ENCODE measurements at places on chromosomes 5 and 9.
A peak's percentile ranks its signal among the peaks of the same experiment; 100 is the strongest.

DNA sequence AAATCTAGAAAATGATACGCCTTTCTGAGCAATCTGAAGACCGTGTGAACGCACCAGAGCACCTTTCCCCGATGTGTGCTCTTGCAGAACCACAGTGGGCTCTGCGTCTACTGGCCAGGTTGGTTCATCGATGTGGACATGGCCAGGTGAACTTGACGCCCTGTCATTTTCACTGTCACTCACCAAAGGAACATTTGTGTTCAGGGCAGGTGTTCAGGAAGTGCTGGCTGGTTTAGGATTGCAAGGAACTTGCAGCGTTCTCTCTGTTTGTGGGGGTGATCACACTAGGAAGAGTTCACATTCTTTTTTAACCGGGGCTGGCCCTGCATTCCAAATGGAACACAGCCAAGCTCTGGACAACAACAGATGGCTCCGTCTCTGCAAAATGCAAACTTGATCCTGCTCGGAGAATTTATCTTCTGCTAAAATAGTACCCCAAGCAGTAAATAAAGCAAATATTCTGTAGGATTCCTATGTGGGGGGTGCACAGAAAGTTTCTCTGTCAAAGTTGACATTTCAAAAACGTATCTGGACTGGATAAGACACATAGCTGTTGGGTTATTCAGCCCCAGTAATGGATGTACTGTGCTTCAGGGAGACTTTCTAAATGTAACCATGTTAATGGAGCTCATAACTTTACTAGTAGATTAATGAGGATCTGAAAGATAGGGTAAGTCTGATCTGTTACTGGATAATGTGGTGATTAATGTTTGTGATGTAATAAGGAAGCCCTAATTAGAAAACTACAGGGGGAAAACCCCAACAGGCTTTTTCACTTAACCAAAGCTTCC lies 45.7 kb upstream of the FANCC start:
- H3K27ac ChIP-seq: no peak overlapping the region
- peak overlapping the region; percentile 42 for H3K4me3 ChIP-seq
- peaks cover 37% of the 10 kb centered on the region for H3K27me3 ChIP-seq
- no peaks in the 10 kb centered on the region for H3K36me3 ChIP-seq
- peaks cover 5% of the 10 kb centered on the region for H3K4me1 ChIP-seq

GRCh38 chr9:137295849-137296669 lies 6.0 kb downstream of the NRARP start:
- peaks cover 62% of the 10 kb centered on the region for H3K27me3 ChIP-seq
- H3K4me1 ChIP-seq: peaks cover 65% of the 10 kb centered on the region
- H3K4me3 ChIP-seq: peak overlapping the region; percentile 63

GRCh38 chr5:8641786-8642505 lies 773.0 kb downstream of the MTRR start:
- no peaks in the 10 kb centered on the region for H3K36me3 ChIP-seq
- no peak overlapping the region for H3K27ac ChIP-seq
- H3K27me3 ChIP-seq: no peaks in the 10 kb centered on the region
- H3K4me1 ChIP-seq: no peaks in the 10 kb centered on the region
- no peak for DNase-seq
- H3K4me3 ChIP-seq: no peak overlapping the region

- H3K4me1 ChIP-seq: peaks cover 89% of the 10 kb centered on the region
- H3K4me3 ChIP-seq: no peak overlapping the region
- DNase-seq: no peak
- no peaks in the 10 kb centered on the region for H3K27me3 ChIP-seq
- H3K36me3 ChIP-seq: peaks cover 35% of the 10 kb centered on the region
- peak overlapping the region; percentile 100 for H3K27ac ChIP-seq
These were observed 3.4 kb downstream of the SSNA1 start for GRCh38 chr9:137191691-137192447.

DNA sequence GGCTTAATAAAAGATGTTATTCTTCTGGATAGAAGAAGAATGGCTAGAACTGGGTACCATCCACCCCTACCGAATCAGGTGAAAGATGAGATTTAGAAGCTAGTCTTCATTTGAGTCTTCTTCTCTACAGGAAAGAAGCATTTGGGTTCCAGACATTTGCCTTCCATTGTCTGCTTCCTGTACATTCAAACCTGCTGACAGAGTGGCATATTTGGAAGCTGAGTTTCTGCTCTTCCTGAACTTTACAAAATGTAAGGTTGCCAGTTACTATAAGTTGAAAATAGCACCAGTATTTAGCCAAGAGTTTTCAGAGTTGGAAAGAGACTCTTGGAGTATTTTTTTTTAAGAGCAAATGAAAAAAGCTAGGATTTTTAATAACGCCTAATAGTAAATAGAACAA lies 525.4 kb upstream of the TLE4 start:
- no peak overlapping the region for H3K27ac ChIP-seq
- no peak overlapping the region for H3K4me3 ChIP-seq
- H3K36me3 ChIP-seq: no peaks in the 10 kb centered on the region
- DNase-seq: no peak
- H3K27me3 ChIP-seq: no peaks in the 10 kb centered on the region

GRCh38 chr5:171601266-171601881 lies 181.9 kb downstream of the FGF18 start:
- no peak for DNase-seq
- peaks cover 5% of the 10 kb centered on the region for H3K4me1 ChIP-seq
- no peaks in the 10 kb centered on the region for H3K36me3 ChIP-seq
- no peak overlapping the region for H3K27ac ChIP-seq

DNA sequence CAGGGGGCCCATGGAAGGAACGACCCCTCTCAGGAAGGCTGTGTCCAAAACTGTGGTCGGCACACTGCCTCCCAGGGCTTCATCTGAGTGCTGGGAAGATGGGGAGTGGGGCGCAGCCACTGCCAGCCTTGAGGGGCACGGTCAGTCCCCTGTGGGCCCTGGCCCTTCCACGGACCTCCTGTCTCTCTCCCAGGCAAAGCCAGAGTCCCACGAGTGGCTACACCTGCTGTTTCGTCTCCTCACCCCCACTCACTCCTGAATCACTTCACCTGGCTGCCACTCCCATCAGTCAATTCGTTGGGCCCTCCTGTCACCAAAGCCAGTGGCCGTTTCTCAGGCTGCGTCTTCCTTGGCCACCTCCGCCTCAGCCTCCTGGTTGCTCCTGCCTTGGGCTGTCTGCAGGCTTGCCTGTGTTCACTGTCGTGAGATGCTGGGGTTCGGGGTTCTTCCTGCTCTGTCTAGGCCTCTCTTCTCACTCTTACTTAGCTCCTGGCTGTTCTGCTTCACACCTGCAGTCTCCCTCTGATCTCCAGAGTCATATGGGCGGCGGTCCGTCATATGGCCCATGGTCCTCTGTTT lies 58.8 kb upstream of the RNF130 start:
- no peak for DNase-seq
- no peaks in the 10 kb centered on the region for H3K36me3 ChIP-seq
- H3K27me3 ChIP-seq: peaks cover 36% of the 10 kb centered on the region
- H3K4me1 ChIP-seq: peaks cover 7% of the 10 kb centered on the region

DNA sequence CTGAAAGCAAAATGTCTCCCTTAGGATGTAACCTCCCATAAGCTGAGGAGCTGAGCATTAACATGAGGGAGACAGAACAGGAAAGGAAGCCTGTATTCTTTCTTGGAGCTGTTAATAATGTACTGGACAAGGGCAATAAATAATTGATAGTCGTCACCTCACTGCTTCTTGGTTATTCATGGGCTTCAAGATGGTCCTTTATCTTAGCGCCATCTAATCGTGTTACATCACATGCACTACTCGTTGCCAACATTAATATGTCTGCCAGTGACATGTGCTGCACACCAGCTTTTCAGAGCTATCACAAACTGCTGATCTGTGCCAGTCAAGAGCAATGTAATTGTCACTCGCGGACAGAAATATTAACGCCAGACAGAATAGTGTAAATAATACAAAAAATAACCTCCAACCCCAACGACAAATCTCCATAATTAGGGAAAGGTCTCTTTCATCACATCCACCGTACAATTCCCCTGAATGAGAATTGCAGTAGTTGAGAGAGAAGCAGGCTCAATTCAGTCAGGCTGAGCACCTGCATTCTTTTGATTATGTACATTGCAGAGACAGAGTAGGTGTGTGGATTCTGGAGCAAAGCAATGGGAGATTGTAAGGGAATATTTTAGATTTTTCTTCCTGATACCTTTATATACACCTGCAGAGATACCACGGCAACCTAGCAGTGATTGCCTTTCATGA lies 267.1 kb downstream of the SPATA31D1 start:
- H3K4me3 ChIP-seq: no peak overlapping the region
- H3K27ac ChIP-seq: no peak overlapping the region
- H3K4me1 ChIP-seq: no peaks in the 10 kb centered on the region
- no peaks in the 10 kb centered on the region for H3K36me3 ChIP-seq
- DNase-seq: no peak

DNA sequence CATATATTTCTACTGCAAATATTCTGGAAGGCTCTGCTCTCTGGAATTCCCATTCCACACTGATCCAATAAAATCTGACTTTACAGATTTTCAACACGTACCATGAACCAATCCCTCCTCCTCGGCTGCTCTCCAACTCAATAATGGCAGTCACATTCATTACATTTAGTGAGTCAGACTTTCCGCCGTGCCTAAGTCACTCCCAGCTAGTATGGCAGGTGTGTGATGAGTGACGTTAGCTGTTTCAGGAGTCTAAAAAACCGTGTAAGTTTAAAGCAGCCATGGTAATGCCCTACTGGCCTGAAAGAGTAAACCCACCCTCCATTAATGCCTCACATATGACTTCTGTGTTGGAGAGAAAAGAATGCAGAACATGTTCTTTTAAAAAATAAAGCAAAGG lies 3.3 kb downstream of the FBN2 start:
- H3K27ac ChIP-seq: peak overlapping the region; percentile 51
- H3K4me1 ChIP-seq: peaks cover 38% of the 10 kb centered on the region
- H3K27me3 ChIP-seq: peaks cover 53% of the 10 kb centered on the region
- no peaks in the 10 kb centered on the region for H3K36me3 ChIP-seq

- peak overlapping the region; percentile 98 for H3K27ac ChIP-seq
- H3K36me3 ChIP-seq: no peaks in the 10 kb centered on the region
- peak; percentile 80 for DNase-seq
- no peaks in the 10 kb centered on the region for H3K27me3 ChIP-seq
These were observed 1.3 kb downstream of the ECPAS start for GRCh38 chr9:111482694-111483438.

DNA sequence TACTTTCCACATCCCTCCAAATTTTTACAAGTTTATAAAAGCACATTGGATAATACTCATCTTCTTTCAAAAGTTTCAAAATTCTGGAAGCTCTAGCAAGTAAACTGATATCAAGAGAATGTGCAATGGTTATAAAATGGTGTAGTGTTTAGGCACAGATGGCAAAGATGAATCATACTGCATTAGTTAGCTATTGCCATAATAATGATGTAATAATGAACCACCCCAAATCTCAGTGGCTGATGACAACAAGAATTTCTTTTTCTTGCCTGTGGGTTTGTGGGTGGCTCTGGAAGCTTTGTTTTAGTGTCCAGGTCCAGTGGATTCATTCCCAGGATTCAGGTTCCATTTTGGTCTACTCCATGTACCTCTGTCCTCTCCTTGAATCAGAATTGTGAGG lies 319.0 kb downstream of the BRINP1 start:
- peaks cover 40% of the 10 kb centered on the region for H3K4me1 ChIP-seq
- DNase-seq: no peak
- no peaks in the 10 kb centered on the region for H3K27me3 ChIP-seq
- no peak overlapping the region for H3K4me3 ChIP-seq

GRCh38 chr9:2319421-2319820 lies 302.2 kb upstream of the VLDLR start:
- H3K4me3 ChIP-seq: no peak overlapping the region
- H3K4me1 ChIP-seq: no peaks in the 10 kb centered on the region
- no peaks in the 10 kb centered on the region for H3K36me3 ChIP-seq
- no peak for DNase-seq

DNA sequence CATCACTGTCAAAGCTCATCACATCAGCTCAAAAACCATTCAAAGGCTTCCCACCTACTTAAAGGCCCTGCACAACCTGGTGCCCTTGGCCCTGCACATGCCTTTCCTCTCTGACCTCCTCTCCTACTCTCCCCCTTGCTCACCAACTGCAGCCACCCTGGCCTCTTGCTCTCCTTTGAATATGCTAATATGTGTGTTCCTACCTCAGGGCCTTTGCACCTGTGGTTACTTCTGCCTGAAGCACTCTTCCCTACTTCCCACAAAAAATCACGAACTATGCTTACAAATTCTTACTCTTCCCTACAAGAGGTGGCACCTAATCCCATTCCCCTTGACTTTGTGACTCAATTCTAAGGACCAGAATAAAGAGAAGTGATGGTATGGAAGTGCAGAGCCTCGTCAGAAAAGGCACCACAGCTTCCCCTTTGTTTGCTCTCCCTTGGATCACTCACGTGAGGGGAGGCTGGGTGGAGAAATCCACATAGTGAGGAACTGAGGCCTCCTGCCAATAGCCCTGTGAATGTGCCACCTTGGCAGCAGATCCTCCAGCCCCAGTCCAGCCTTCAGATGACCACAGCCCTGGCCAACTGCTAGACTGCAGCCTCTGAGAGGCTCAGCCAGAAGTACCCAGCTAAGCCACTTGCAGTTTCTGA lies 3.2 kb upstream of the TMEM171 start:
- H3K4me3 ChIP-seq: no peak overlapping the region
- peaks cover 44% of the 10 kb centered on the region for H3K27me3 ChIP-seq
- H3K36me3 ChIP-seq: no peaks in the 10 kb centered on the region
- H3K4me1 ChIP-seq: peaks cover 15% of the 10 kb centered on the region
- no peak for DNase-seq
- no peak overlapping the region for H3K27ac ChIP-seq

DNA sequence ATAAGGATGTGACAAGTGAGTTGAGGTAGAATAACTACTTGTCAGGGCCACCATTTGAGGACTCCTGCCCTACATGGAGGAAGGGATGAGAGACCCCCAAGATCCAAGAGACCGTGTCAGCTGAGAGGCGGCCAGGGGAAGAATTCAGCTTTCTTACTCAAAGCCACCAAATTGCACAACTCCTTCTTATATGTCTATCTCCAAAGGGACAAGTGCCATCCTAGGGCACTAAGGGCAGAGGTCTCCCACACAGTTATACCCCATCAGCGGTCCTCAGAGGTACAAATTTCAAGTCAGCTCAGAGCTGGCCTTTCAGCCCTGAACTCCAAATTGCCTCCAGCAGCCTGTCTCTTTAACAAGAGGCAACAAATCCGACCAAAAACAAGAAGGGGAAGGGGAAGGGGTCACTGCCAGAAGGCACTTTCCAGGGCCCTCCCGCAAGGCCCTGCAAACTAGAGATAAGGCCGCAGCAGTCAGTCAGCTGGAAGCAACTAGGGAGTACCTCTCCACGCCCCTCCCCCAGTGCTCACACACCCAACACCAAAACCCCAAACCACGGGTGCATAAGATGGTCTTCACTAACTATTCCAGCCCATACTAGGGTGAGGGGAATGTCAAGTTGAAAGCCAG lies 6.1 kb upstream of the STOML2 start:
- H3K4me1 ChIP-seq: peaks cover 49% of the 10 kb centered on the region
- no peaks in the 10 kb centered on the region for H3K27me3 ChIP-seq
- H3K36me3 ChIP-seq: peaks cover 46% of the 10 kb centered on the region
- no peak overlapping the region for H3K27ac ChIP-seq

- DNase-seq: no peak
- peaks cover 45% of the 10 kb centered on the region for H3K36me3 ChIP-seq
- H3K27me3 ChIP-seq: no peaks in the 10 kb centered on the region
- no peak overlapping the region for H3K4me3 ChIP-seq
These were observed 37.8 kb downstream of the SCGB3A1 start for GRCh38 chr5:180553530-180553929.

DNA sequence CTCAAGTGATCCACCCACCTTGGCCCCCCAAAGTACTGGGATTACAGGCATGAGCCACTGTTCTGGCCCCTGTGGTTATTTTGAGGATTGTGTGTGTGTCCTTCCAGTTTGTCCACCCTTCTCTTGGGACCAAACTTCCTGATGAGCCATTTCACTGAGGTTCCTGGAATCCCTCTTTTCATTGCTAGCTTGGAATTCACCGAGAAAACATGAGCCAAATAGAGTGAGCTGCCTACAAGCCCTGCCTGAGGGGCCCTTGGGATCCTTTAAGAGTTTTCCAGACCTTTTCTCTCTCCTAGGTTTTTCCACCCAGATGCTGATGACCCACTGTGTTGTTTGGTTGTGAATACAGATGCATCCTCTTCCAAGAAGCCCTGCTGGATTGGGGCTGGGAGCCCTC lies 13.2 kb upstream of the KIF12 start:
- peaks cover 24% of the 10 kb centered on the region for H3K27me3 ChIP-seq
- H3K36me3 ChIP-seq: no peaks in the 10 kb centered on the region
- no peak for DNase-seq
